ENCODE measurements at places on chromosomes 12 and 14. TPM values are rescaled to one million over a fixed set of nuclear protein-coding genes. Genes with fewer than 3 reads are reported as not detected.

DNA sequence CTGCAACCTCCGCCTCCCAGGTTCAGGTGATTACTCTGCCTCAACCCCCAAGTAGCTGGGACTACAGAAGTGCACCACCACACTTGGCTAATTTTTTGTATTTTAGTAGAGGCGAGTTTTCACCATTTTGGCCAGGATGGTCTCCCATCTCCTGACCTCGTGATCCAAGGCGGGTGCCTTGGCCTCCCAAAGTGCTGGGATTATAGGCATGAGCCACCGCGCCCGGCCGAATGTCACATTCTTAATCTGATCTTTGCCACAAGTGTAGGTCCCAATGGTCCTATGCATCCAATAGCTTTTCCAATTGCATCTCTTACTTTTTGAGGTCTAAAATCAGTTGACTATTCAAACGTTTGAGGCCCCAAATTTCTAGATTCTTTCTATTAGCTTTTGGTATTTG is 676.0 kb downstream of the SLC16A7 start:
- no peak for DNase-seq

DNA sequence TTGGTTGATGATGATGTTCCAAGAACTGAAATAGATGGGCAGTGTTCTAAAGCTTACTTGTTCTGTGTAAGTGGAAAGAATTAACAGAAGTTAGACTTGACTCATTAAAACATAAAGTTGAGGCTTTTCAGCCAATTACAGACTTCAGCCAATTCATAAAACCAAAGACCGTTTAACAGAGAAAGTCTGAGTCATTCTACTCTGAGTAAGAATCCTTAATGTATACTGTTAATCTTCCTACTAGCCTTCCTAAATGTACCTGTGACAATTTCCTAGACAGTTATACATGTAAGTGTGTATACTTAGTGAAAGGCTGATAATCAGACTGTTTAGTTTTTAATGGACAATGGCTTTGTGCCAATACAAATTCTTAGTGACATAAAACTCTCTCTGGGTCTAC is 681.0 kb downstream of the RPL10L start:
- DNase-seq: no peak

- no peak for DNase-seq
Observed at GRCh38 chr12:124623344-124624035, 56.1 kb upstream of the NCOR2 start.

GRCh38 chr12:71664411-71665089 is 449 bp downstream of the THAP2 start:
- DNase-seq: no peak

DNA sequence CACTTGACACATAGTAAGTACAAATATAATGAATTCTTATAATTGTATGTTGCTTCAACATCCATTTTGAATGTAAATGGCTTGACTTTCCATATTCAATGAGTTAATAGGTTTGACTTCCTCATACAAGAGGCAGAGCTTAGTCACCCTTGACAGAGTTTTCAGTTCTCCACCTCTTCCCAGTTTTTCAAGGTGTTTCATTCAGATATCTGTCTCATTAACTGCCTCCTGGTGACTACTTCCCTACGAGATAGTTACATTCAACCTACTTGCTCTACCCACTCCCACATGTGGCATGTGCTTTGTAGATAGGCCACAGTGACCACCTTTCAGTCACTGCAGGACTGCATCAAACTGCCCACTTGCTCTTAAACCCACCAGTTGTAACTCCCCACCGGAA is 60.0 kb downstream of the MYF5 start:
- no peak for DNase-seq

DNA sequence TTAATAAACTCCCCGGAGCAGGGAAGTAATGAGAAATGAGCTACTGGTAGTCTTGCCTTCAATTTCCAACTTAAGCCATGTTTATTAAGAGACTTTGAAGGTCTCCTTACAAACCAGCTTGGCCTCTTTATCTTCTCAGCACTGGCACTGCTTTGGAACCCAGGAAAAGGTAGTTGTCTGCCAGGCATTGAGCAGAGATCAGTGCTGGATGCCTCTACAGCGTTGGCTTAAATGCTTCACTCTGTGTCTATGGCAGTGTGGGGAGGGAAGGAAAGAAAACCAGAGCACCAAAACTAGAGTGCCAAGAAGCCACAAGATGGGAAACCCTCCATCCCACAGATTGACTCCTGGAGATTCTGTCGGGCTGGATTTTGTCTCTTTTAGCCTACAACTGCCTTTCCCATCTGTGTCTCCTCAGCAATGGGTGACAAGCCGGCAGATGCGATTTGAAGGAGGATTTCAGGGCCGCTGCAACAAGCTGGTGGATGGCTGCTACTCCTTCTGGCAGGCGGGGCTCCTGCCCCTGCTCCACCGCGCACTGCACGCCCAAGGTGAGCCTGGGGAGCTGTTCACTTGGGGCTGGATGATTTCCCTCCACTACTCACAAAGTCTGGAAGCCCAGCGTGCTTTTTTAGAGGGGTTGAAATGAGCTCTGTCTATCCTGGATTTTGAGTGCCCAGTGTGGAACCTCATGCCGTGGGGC is 57.3 kb downstream of the FNTB start:
- no peak for DNase-seq

DNA sequence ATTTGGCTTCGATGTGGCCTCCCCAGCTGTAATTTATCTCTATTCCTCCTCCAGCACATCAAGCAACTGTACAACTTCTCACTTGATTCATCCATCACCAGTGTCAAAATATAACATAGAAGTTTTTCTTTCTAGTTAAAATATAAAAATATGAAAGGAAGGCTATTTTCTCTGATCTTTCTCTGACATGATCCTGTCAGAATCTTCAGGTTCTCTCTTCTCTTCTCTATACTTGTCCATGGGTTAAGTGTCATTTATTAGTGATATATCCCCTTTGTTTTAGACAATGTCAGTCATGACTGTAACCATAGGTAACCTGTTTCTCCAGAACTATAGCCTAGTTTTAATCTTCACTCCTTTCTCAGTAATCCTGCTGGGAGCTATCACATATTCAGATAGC is 132.5 kb upstream of the G2E3 start:
- DNase-seq: no peak

GRCh38 chr12:120101182-120101581 is 15.4 kb downstream of the RAB35 start:
- DNase-seq: no peak

- DNase-seq: no peak
Observed at GRCh38 chr12:119661882-119662281, 6.1 kb upstream of the PRKAB1 start.

GRCh38 chr12:15194456-15195368 is 26.5 kb downstream of the RERG start:
- no peak for DNase-seq

- DNase-seq: no peak
Observed at GRCh38 chr12:79482323-79482722, 208.4 kb downstream of the PAWR start.

GRCh38 chr12:67871231-67871630 is 118.0 kb upstream of the IFNG-AS1 start:
- no peak for DNase-seq

DNA sequence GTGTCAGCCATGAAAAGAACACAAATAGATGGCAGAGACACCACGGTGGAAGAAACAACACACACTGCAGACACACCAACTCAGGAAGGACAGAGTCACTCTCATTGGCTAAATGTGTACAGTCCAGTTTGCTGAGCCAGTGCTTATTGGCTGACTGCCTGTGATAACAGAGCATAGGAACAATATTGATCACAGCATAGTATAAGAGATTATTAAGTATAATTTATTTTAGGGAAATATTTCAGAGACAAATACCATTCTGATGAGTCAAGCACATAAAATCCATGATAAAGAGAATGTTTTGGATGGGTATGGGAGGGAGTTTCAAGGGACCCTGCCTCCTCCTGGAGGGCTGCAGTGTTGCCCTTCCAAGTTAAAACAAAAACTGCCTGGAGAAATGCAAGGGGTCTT is 50.9 kb downstream of the BTG1 start:
- DNase-seq: no peak

EPYC gene
- total RNA-seq: not detected

VAMP1 gene
- total RNA-seq: 14.3 TPM

FLVCR2 gene
- total RNA-seq: 0.23 TPM

POTEG gene
- not detected for total RNA-seq

PMCH gene
- total RNA-seq: not detected

LAG3 gene
- total RNA-seq: not detected

PACS2 gene
- 30.6 TPM for total RNA-seq

NINJ2 gene
- not detected for total RNA-seq

Measured in NCI-H460 (cell line).